Dermis microvascular lymphatic vessel endothelial cell (primary cell): ENCODE measurements at places on chromosomes 11 and 22. TPM values are rescaled to one million over a fixed set of nuclear protein-coding genes. Genes with fewer than 3 reads are reported as not detected.

Gene POU2AF2
- not detected in 2 replicates for total RNA-seq

Gene TMEM225
- not detected in 2 replicates for total RNA-seq

Gene KRTAP5-11
- not detected in 2 replicates for total RNA-seq

Gene RBMXL2
- total RNA-seq = not detected in 2 replicates

Gene OR4X2
- not detected in 2 replicates for total RNA-seq

Gene MUC2
- total RNA-seq = not detected in 2 replicates

Gene P2RY2
- 0.25 and 0.64 TPM in 2 replicates for total RNA-seq

Gene ELF5
- total RNA-seq = not detected in 2 replicates

Gene CD3G
- total RNA-seq = not detected in 2 replicates

Gene TSPAN32
- total RNA-seq = not detected in 2 replicates
